ENCODE measurements at places on chromosomes 3 and 15.

- DNase-seq, result no peak
Observed at GRCh38 chr3:157300981-157301663, 135.5 kb upstream of the PTX3 start.

DNA sequence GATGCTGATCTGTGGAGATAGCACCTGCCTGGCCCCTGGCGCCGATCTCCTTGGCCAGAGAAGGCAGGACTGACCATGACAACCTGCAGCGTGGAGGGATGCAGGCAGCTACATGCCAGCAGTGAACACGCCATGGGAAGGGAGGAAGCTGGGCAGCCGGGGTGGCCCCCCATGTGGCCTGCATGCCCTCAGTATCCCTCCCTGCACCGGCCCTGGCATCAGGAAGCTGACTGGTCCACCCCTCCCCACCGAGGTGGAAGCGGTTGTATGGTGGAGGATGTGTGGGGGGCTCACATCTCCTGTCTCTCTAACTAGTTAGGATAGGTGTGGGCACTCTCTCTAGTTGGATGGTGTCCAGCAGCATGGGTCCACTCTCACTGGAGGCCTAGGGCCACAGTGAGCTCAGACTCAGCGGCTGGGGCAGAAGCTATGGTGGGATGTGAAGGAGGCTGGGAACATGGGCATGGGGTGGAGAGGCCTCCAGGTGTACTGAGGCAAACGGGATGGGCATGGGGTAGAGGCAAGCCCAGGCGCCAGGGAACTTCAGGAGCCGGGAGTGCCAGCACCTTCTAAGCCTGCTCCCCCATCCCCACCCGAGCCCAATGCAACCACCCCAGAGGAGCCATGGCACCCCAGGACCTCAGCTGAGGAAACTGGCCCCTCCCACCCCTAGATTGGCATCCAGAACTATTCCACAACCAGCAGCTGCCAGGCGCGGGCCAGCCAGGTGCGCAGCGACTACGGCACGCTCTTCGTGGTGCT is 1.8 kb upstream of the ABTB1 start:
- DNase-seq, result no peak

DNA sequence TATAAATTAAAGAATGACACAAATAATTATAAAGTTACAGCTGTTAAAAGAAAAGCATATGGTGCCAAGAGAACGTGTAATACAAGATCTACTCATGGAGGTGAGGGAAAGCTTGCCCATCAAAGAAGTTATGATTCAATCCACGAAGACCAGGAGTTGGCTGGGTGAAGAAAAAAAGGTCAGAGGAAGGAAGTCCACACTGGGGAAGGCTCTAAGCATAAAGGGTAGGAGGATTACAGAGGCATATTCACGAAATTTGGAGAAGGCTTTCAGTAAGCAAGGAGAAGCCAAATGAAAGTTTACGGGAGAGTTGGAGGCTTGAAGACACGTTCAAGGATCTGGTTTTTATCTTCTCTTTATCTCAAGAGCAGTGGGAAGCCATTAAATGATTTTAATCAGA is 1.8 kb upstream of the TGFBR2 start:
- no peak for DNase-seq

DNA sequence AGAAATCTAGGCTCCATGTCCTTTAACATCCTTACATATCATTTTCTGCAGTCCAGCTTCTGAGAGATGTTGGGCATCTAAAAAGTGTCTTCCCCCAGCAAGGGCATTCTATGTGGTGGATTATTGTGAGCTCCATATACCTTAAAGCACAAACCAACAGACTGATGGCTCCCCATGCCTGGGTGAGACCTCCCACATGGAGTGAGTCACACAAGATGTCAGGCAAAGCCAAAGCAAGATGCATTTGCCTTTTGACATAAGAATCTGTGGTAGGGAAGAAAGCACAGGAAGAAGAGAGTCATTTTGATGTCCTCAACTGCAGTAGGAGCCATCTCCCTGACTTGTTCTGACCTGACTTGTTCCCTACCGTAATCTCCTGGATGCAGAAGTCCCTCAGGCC is 238.7 kb upstream of the EIF1B start:
- DNase-seq, result no peak

- DNase-seq, result no peak
Observed at GRCh38 chr15:79168922-79169456, 78.4 kb upstream of the RASGRF1 start.

DNA sequence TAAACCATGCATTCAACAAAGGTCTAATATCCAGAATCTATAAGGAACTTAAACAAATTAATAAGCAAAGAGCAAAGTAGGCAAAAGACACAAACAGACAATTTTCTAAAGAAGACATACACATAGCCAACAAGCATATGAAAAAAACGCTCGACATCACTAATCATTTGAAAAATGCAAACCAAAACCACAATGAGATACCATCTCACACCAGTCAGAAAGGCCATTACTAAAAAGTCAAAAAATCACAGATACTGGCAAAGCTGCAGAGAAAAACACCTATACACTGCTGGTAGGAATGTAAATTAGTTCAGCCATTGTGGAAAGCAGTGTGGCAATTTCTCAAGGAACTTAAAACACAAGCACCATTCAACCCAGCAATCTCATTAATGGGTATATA is 53.8 kb downstream of the FSIP1 start:
- no peak for DNase-seq

DNA sequence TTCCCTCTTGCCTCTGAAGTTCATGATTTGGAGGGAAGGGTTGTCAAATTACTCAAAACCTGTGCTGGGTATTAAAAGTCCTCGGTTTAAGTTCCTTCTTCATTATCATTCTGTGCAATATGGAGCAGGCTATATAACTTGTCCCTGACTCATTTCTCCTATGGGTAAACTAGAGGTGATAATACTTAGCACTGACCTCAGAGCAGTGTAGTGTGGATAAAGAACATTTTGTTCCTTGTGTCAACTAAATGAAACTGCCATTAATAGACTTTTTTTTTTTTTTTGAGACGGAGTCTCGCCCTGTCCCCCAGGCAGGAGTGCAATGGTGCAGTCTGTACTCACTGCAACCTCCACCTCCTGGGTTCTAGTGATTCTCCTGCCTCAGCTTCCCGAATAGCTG is 2.2 kb upstream of the BBX start:
- DNase-seq, result no peak

DNA sequence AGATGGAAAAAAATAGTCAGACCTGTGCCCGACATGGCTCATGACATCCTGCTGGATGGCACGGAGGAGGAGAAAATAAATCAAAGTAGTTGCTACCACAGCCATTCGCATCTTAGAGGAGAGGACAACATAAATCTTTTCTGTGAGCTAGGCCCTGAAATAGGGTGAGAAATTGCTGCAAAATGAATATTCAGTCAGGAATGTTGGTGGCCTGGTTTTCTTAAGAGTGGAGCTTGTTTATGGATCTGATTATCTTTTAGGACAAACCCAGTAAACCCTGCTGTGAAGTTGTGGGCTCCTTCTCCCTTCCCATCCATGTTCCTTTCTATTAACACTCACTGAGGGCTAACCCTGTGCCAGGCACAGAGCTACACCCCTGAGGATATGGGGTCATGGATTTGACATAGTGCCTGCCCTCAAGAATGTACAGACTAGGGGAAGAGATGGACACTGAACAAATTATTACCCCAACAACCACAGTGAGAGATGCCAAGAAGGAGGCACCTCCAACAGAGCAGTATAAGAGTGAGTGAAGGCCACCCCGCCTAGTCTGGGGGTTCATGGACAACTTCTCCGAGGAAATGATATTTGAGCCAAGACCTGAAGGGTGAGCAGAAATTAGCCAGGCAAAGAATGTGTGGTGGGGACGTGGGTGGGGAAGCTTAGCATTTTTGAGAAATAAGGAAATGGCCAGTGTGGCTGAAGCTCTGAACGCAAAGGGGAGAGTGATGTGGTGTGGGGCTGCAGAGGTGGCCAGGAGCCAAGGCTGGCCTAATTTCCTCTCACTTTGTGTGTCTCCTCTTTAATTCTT is 68.9 kb upstream of the ARL8B start:
- no peak for DNase-seq

DNA sequence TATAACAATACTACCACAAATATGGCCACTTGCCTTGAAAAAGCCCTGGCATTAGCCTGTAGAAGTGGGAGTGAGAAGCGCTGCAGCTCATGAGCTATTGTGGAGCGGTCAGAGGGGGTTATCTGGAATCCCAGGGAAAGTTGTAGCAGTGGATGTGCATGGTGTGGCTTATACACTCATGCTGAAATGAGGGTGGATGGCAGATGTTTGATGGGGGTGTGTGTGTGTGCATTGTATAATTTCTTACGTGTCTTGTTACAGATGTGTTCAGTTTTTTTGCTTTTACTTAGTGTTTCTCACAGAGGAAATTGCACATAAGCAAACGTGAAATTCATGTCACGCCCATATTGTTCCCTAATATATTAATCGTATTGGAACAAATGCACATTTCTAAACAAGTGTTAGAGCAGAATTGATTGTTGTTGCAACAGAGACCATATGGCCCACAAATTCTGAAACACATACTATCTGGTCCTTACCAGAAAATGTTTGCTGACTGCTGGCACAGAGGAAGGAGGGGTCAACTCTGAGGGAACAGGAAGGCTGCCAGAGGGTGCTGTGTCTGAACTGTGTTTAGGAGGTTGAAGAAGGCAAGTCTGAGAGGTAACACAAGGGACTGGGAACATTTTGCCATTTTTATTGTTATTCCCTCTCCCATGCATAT is 200.0 kb upstream of the CFAP20DC start:
- no peak for DNase-seq

DNA sequence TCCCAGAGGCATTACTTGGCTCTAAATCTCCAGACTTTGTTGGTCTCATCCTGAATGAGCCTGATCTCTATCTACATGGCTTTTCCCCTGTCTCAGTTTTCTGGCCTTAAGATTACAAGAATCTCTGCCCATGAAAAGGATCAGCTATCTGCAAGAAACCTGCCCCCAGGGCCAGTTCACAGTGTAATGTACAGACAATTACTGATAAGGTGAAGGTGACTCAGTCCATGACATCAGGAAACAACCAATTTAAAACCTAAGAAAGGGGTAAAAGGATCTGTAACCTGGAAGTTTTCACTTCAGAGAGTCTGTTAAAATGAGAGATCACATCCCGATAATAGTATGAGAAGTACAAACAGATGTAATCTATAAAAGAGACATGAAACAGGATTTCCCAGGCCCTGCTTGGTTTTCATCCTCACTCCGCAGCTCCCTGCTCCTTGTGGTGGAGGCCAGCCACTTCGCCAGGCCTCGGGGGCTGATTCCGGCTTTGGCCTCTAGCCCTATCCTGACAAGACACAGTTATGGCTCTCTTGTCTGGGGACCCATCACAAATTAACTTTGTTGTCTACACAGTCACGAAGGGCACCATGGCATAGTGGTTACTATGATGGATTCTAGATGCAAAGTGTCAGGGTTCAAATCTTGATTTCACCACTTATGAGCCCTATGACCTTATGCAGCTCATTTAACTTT is 136.9 kb downstream of the THSD4 start:
- DNase-seq, result no peak

DNA sequence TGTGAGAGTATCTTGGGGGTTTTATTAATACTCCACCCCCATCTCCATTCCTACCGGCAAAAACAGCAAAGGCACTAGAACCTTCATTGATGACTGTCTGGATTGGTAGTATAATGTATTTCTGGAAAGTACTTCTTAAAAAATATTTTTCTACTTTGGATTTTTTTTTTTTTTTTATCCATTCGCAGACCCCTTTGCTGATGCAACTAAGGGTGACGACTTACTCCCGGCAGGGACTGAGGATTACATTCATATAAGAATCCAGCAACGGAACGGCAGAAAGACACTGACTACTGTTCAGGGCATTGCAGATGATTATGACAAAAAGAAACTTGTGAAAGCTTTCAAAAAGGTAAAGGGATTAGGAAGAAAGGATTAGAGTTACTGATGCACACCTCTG is 1.2 kb downstream of the EIF1B start:
- DNase-seq, result no peak

DNA sequence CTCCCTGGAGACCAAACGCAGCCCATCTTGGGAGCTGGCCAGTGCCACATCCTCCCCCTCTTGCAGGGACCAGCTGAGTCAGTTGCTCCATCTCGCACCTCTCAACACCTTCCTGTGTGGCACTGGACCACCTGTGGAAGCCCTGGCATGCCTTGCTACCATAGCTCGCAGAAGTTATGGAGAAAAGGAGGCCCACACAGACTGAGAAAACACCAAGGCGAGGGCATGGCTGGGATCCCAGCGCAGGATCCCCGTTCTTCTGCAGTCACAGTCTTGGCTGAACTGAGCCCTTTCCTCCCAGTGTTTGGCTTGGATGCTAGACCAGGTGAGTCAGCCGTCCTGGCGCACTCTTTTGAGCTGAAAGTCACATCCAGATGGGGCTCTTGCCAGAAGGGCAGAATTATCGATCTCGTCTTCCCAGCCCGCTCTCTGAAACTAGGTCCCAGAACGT is 46.9 kb downstream of the CHRD start:
- DNase-seq, result no peak

GRCh38 chr15:93517176-93517575 is 428.2 kb upstream of the RGMA start:
- no peak for DNase-seq

GRCh38 chr3:190617185-190617584 is 103.3 kb downstream of the IL1RAP start:
- DNase-seq, result no peak

- DNase-seq, result no peak
Observed at GRCh38 chr3:23809840-23810342, 4.1 kb downstream of the UBE2E1 start.

DNA sequence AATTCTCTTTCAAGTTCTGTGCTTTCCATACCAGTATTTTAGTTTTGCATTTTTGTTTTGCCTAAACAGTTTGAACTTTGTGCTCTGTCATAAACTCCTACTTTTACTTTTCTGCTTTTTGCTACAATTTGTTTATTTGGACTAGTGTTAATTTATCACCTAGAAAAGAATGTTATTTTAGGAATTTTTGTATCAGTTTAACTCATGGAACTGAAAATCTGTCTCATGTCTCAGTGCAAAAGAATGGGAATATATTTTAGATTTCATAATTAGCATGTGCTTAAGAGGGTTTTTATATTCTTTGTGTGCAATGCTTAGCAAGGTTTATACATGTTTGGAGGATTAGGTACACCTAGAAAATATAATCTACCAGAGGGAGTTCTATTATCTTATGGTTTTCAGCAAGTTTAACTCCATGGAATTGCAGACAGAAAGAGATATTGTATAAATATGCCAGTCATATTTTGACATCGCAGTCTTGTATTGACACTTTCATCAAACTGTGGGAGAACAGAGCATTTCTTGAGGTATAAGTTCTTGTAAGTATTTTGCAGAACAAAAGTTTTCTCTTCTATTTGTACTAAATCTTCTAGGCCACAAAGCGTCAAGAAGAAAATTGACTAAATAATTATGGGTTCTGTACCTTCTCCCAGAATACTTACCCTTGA is 409.9 kb downstream of the RBMS3 start:
- DNase-seq, result no peak

GRCh38 chr3:128404276-128405068 is 62.2 kb downstream of the DNAJB8 start:
- DNase-seq, result no peak

GRCh38 chr3:69085168-69085832 is 563 bp downstream of the ARL6IP5 start:
- DNase-seq, result no peak

- no peak for DNase-seq
Observed at GRCh38 chr15:75923756-75924155, 20.1 kb downstream of the FBXO22 start.

GRCh38 chr3:135324301-135324700 is 529.2 kb downstream of the EPHB1 start:
- no peak for DNase-seq

All from stimulated activated CD4-positive, alpha-beta T cell treated with anti-CD3 and anti-CD28 coated beads, Interleukin-15, amount 100 ng/mL, for 1 hour (primary cell).